CD4-positive, alpha-beta T cell treated with Interleukin-6 at 100 ng/mL for 8 hours (primary cell): ENCODE measurements at places on chromosomes 7 and 10.

DNA sequence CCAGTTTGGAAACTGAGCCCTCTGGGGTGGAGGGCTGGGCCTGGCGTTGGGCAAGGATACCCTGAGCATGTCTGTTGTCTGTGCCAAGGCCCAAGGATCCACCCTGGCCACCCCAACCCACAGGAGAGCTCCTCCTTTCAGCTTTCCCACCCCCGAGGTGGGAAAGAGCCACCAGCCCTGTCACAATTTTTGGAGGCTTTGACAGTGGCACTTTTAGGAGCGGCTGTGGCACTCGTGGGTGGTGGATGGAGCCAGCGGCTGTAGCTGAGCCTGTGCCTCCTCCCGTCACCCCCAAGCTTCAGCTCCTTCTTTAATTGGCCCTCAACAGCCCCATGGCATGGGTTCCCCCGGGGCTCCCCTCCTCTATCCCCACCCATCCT is 18.2 kb upstream of the ZNF862 start:
- no peak for DNase-seq

GRCh38 chr10:98286419-98286818 is 18.4 kb upstream of the LOXL4 start:
- DNase-seq = no peak

GRCh38 chr10:12595936-12596576 is 246.7 kb downstream of the CAMK1D start:
- no peak for DNase-seq

- no peak for DNase-seq
Measured at GRCh38 chr10:46289209-46289810, 2.5 kb downstream of the ANTXRL start.

DNA sequence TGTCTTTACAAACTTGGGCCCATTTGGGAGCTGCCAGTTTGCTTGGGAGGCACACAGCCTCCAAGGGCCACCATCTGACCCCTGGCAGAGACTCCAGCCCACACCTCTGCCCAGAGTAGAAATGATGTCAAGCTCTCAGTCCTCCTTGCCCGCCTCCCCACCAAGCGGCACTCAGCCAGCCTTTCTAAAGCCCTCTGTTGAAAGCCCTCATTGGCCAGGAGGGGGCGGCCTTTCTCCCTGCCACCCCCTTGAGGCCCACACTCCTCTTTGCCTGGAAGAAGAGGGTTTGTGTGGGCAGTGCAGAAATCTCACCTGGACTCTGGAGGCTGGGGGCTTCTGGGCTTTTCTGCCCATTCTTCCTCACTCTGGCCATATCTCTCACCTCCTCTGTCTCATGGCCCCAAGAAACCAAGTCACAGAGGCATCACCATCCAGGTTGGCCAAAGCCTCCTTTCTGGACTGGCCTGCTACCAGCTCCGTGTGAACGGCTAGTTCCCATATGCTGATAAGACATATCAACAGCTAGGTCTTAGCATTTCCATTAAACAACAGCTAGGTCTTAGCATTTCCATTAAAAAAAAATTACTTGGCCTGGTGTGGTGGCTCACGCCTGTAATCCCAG is 36.1 kb downstream of the UBTD1 start:
- DNase-seq = peak; percentile 7

DNA sequence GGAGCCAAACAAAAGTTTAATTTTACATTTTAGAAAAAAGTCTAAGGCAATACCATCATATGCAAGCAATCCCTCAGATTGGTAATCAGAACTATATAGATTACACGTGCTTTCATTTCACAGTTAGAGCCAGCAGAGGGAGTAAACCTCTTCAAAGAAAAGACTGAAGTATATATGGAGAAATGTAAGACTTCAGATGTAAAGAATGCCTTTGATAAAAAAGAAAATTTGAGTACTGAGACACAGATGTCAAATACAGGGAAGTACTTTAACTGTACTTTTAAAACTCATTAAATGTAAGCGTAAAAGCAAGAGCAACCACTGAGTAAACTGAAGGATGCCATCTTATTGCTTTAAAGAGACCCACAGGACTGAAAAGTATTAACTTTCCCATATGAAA is 101.4 kb upstream of the FAM133B start:
- DNase-seq = peak; percentile 45

GRCh38 chr10:113463777-113464176 is 89.1 kb upstream of the HABP2 start:
- no peak for DNase-seq

GRCh38 chr7:157881048-157881771 is 544.4 kb downstream of the DNAJB6 start:
- no peak for DNase-seq

DNA sequence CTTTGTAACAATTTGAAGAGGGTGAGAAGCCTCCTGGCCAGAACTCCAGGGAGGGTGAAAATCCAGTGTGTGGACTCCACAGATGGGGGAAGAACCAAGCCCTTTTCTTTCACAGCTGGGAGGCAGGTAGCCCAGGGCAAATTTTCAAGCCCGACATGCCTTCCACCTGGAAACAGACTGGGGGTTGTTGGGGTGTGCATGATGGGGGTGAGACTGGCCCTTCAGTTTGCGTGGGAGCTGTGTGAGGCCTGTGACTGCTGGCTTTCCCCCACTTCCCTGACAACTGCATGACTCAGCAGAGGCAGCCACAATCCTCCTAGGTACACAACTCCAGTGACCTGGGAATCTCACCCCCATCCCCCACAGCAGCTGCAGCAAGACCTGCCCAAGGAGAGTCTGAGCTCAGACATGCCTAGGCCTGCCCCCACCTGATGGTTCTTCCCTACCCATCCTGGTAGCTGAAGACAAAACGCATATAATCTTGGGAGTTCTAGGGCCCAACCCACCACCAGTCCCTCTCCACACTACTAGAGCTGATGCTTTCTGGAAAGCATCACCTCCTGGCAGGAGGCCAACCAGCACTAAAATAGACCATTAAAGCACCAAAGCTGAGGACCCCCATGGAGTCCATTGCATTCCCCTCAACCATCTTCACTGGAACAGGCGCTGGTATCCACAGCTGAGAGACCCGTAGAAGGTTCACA is 445.4 kb downstream of the TFEC start:
- DNase-seq = no peak

- no peak for DNase-seq
Measured at GRCh38 chr7:19815546-19815945, 42.1 kb upstream of the TMEM196 start.

DNA sequence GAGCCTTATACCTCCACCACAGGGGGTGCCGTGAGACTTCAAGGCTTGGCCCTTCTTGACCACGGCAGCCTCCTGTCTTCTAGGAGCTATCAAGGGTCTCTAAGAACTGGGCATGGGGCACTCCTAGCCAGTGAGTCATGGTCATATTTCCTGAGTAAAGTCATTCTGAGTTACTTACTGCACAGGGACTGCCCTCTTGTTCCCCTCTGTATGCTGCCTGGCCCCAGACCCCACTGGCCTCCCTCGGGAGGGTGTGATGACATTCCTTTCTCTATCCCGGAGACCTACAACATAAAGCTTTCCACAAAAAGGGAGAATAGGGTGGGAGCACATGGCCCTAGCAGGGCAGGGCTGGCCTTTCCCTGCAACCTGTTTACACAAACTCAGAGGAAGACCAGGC is 21.4 kb downstream of the DPCD start:
- no peak for DNase-seq

GRCh38 chr10:126294451-126294850 is 93.8 kb downstream of the ADAM12 start:
- no peak for DNase-seq

DNA sequence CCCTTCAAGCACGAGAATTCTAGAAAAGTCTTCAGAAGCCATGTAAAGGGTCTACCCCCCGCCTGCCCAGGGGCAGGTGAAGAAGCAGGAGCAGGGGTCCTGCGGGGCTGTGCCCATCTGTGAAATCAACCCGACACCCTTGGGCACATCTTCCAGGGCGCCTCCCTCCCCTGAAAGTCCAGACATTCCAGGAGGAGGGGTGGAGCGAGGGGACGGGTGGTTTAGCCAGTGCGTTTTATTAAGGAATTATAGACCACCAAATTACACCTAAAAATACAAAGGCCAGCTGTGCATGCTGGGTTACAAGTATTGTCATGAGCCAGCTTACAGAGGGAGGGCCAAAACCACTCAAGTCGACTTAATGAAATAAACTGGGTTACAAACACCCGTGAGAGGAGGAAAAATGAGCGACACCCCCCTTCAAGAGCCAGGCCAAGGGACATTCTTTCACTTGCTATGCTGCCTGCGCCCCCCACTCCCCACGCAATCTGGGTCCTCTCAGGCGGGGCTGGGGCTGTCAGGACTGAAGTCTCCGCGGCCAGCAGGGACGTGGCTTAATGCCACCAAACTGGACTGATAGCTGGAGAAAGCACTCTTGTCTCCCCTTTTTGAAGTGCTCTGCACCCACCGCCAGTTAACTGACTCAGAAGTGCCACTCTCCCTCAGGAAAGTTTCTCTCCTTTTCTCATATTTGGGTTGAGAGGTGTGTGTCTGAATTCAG is 360.3 kb downstream of the FRMD4A start:
- no peak for DNase-seq

DNA sequence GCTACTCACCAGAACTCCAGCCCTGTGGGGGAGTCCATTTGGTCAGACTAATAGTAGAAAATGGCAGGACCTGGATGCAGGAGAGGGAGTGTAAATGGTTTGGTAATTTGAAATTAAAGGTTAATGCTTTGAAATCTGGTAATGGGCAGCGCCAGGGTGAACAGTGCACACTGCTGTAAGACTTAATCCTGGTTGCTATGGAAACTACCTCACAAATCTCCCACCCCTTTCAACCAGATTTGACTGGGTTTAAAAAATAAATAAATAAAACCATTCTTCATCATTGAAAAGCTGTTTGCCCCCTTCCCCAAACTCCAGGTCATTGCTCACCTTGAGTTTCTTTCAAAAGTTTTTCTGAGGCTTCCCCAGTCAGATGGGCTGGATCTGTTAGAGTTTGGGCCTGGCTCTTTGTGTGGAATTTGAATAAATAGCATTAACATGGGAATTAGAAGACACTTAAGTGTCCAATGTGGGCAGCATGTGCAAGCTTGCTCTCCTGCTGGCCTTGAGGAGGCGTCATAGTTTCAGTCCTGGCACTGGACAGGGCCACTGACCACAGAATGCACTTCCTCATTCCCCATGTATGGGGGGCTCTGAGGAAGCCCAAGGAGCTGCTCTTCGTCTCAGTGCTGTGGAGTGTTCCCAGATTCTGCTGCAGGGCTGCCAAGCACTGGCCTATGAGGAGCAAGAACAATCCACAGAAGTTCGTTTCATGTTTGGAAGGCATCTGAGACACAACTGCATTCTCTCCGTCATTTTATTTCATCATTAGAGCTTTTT is 90.7 kb downstream of the LRRC4 start:
- DNase-seq = no peak

- DNase-seq = no peak
Measured at GRCh38 chr7:66766041-66766440, 25.5 kb downstream of the RABGEF1 start.

- DNase-seq = no peak
Measured at GRCh38 chr10:79936625-79937615, 12.0 kb downstream of the SFTPD start.

GRCh38 chr7:5636914-5637313 is 144.5 kb downstream of the RNF216 start:
- no peak for DNase-seq

DNA sequence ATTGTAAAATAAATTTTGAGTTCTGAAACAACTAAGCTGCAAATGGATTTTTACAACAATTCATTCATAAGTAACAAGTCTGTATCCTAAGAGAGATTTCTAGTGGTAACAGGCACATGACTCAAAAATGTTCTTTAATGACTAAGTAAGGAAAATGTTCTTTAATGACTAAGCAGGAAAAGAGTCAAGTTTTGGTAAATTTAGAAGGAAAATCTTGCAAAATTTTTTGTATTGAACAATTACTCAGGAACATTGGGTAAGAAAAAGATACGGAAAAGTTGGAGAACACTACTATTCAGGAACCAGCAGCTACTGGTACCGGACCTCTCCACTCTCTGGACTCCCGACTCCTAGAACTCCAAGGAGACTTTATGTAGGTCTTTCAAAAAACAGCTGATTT is 33.5 kb downstream of the HYCC1 start:
- DNase-seq = no peak

GRCh38 chr7:47089461-47089860 is 492.4 kb downstream of the TNS3 start:
- no peak for DNase-seq

DNA sequence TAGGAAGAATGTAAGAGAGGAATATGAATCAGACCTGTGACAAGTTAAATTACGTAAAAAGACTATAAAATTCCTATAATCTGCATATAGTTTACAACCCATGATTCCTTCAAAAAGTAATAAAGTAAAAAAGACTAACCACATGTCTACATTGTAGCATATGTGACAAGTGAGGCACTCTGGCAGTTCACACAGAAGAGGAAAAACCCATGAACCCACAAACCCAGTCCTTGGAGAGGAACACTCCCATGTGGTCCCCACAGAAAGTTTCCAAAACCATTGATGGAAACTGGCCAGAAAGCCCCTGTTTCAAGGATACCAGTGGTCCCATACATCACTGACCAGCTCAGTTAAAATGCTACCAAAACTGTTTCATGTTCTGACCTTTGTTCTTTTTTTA is 15.7 kb downstream of the KDM7A start:
- no peak for DNase-seq
